ENCODE measurements at places on chromosomes 4 and X. TPM values are rescaled to one million over a fixed set of nuclear protein-coding genes. Genes with fewer than 3 reads are reported as not detected.

MCUB gene
- total RNA-seq: 44.9 TPM

ITIH6 gene
- 0.03 TPM for total RNA-seq

DNA sequence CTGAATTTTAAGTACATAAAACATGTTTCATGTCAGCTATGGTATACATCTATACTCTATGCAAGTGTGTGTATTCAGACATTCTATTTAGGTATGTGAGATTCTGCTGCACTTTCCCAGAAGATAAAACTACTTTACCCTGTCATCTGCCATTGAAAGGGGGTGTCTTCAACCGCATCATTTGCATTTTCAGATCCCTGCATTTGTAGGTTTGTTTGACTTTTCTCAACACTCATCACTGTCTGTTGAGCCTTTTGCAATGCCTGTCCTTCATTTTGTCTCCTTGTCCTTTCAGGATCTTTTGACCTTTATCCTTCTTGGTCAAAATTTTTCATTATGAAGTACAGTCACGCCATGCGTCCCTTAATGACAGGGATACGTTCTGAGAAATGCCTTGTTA lies 103.5 kb downstream of the TMA16 start:
- DNase-seq: no peak

- DNase-seq: no peak
Measured at GRCh38 chrX:110741213-110741796, 54.3 kb downstream of the CHRDL1 start.
